Muscle of back (tissue), 13 donors: ENCODE measurements at places on chromosomes 11 and 22.

DNA sequence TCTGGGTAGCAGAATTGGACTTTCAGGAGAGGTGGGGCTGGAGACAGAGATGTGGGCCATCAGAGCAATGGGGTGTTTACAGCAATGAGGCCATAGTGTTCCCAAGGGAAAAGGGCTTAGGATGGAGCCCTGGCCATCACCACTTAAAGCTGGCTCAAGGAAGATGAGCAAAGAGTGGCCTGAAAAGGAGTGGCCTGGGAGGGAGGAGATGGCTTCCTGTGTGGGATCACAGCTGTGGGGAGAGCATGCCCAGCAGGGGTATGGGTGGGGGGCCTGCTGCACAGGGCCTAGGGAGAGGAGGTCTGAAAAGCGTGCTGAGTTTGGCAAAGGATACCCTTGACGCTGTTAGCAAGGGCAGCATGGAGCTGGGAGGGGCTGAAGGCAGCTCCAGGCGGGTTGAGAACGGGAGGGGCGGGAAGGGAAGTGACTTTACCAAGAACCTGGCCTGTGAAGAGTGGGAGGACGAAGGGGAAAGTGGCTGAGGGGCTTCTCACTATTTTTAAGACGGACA, 13.9 kb downstream of the LRRC32 start:
- no peak for DNase-seq

DNA sequence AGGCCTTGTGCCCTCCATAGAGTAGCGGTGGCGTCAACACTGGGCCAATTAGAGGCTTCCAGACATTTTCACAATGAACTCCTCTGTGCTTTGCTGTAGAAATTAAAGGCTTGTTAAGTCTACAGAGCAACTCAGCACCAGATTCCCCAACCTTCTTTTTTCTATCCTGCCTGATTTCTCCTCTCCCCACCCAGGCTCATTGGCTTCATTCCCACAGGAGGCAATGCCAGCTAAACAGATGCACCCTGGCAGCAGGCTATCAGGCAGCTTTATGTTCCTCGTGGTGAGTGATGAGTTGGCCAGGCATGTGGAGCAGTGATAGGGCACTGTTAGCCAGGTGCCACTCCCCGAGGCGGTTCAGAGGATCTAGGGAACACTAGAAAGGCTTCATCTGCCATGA, 4.8 kb downstream of the DIXDC1 start:
- DNase-seq: peak; percentile 63

DNA sequence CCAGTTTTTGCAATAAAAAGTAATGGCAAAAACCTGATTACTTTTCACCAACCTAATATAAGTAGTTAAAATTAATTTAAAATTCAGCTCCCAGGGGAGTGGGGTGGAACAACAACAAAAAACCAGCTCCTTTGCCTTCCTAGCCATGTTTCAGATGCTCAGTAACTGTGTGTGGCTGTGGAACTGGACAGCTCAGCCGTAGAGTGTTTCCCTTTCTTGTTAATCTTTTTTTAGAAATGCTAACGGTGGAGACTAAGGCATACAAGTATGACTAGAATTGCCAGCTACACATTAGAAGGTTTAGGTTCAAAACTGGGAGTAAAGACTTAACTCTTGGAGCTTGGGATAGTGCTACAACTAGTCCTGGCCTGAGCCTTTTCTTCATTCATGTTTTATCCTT, 45.0 kb downstream of the PPP6R3 start:
- no peak for DNase-seq

GRCh38 chr11:116334596-116334995, 438.2 kb downstream of the BUD13 start:
- DNase-seq: no peak

- DNase-seq: no peak
Observed at GRCh38 chr11:68436985-68437926, 23.3 kb upstream of the PPP6R3 start.

- no peak for DNase-seq
Observed at GRCh38 chr11:17395978-17396377, 7.5 kb upstream of the KCNJ11 start.

GRCh38 chr11:60459345-60459744, 3.7 kb downstream of the MS4A1 start:
- no peak for DNase-seq

DNA sequence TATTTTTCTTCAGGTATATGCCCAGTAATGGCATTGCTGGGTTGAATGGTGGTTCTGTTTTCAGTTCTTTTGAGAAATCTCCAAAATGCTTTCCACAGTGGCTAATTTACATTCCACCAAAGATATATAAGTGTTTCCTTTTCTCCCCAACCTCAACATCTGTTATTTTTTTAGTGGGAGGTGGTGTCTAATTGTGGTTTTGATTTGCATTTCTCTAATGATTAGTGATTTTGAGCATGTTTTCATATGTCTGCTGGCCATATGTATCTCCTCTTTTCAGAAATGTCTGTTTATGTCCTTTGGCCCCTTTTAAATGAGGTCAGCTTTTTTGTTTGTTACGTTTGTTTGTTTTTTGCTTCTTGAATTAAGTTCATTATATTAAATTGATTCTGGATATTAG, 760.2 kb downstream of the KCNA4 start:
- no peak for DNase-seq

DNA sequence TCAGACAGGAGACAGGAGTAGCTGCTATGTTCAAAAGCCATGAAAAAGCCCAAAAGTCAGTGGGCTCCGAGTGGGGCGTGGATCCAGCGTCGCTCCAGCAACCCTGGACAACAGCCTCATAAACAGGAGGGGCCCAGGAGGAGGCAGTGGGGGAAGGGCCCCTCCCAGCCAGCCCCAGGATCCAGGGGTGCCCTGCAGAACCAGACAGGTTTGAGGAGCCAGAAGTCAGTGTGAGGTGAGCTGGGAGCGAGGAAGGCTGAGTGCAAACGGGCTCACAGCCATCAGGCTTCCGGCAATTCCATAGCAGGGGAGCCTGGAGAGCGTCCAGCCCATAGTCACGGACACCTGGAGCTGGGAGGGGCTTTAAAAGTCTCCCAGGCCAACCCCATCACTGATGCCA, 217.7 kb downstream of the MN1 start:
- no peak for DNase-seq

DNA sequence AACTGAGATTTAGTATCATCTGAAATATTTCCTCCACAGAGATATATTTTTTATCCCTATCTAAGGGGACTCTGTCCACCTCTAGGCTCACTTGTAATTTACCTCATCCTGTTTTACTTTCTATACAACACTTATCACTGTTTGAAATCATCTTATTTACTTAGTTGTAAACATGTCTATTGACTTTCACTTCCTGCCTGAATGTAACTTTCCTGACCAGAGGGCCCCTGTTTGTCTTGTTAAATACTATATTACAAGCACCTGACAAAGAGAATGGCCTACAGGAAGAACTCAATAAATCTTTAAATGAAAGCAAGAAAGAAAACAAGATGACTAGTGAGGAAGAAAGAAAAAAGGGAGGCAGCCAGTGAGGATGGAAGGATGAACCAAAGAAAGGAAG, 1727.5 kb downstream of the LRRC4C start:
- DNase-seq: no peak

DNA sequence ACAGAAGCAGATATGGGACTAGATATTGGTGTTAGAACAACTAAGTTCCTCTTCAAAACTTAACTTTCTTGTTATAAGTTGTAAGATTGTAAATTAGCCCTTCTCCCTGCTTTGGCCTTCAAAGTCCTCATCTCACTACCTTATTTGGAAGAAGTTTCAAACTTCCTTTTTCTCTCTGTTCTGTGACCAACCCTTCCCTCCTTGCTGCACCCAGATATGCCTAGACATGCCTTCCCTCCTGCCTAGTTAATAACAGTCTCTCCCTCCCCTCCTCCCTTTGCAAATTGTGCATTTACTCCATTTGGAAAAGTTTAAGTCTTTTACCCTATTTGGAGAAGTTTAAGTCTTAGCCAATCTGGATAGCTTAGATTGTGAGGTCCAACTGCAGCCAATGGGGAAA, 4.9 kb downstream of the OR52K2 start:
- DNase-seq: no peak

- DNase-seq: no peak
Observed at GRCh38 chr22:18010266-18010665, 14.1 kb downstream of the MICAL3 start.

DNA sequence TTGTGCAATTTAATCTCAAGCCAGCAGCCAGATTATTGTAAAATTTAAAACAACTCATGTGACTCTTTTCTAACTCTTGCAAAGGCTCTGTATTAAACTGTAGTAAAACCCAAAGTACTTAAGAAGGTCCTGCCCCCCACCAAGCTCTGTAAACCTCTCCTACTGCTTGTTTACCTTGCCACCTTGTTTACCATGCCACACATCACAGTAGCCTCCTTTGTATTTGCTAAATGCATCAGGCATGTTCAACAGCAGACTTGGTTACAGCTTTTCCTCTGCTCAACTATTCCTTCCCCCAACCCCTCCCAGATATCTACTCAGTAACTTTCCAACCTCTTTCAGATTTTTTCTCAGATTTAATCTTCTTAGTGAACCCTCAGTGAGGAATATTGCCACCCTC, 861.6 kb downstream of the METTL15 start:
- no peak for DNase-seq

GRCh38 chr11:35082321-35083180, 56.4 kb upstream of the CD44 start:
- peak; percentile 88 for DNase-seq

DNA sequence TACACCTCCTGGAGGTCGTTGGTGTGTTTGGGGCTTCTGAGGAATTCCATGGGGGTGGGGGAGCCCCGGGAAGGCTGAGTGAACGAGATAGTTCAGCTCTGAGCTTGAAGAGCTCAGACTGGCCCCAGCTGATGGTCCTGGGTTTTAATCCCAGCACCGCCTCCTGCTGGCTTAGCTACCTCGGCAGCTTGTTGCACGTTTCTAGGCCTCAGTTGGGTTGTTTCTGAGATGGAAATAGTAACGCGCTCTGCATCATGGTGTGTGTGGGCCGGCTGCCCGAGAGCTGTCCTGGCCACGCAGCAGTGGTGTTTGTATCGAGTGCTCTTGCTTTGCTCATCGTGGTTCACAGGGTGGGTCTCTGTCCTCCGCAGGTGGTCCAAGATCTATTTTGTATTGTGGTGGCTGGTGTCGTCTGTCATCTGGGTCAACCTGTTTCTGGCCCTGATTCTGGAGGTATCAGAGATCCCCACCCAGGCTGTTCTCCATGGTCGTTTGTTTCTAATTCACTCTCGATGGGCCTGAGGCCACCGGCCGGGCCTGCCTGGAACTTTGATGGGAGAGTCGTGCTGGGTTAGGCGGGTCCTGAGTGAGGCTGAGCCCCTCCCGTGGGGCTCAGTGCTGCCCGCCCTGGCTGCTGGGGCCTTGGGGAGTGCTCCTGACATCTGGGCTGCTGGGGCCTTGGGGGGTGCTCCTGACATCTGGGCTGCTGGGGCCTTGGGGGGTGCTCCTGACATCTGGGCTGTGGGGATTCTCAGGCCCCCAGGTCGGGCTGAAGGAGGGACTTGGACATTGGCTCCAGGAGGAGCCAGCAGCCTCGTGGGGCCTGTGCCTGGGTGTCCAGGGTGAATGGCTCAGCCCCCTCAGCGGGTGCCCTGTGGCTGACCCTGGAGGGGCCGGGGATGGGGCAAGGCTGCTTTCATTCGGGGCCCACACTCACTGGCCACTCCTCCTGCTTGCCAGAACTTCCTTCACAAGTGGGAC, 37.7 kb downstream of the TPCN2 start:
- DNase-seq: peak; percentile 20

- DNase-seq: no peak
Observed at GRCh38 chr11:120169981-120170698, 32.2 kb upstream of the TRIM29 start.

- DNase-seq: no peak
Observed at GRCh38 chr11:31977343-31977742, 113.5 kb upstream of the RCN1 start.

DNA sequence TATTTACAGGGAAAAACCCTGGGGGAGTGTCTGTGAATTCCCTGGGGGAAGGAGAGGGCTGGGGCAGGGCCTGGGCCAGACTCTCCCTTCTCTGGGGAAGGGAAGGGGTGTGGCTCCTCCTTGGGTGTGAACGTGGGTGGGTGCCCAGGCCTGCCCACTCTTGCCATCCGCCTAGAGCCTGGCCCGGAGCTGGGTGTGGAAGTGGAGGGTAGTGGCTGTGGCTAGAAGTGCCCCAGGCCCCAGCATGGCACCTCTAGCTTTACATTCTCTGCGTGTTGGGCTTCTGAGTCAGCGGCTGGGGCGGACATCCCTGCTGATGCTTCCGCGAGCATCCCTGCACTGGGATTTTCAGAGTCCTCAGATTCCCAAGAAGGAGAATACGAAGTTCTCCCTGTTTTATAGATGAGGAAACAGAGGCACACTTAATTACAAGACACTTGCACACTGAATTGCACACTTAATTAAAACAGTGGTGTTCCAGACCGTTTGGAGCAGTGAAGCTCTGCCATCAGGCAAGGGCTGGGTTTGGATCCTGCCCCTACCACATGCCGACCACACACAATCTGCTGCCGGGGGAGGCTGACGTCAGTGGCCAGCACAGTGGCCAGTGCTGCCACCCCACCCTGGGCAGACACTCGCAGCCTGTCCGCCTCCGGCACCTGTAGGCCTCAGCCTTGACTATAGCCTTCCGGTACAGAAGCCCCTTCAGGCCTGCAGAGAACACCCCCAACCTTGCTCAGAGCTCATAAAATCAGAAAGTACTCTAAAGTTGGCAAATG, 7.6 kb downstream of the BAD start:
- DNase-seq: no peak

DNA sequence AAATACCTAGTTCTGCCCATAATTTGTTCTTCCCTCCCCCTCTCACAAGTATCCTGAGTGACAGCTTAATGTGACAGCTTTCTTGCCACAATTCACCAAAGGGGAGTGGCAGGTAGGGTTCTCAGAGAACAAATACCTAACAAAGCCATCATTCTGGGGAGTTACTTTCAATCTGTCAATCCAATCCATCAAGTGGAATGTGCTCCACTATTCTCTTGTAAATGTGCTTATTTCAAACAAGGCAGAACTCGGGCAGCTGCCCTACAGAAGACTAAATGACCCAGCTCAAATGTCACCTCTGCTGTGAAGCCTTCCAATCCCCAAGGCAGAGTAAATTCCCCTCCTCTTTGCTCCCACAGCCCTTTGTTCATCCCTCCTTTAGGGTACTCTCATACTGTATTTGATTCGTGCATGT, 27.8 kb downstream of the LGR4 start:
- DNase-seq: no peak

DNA sequence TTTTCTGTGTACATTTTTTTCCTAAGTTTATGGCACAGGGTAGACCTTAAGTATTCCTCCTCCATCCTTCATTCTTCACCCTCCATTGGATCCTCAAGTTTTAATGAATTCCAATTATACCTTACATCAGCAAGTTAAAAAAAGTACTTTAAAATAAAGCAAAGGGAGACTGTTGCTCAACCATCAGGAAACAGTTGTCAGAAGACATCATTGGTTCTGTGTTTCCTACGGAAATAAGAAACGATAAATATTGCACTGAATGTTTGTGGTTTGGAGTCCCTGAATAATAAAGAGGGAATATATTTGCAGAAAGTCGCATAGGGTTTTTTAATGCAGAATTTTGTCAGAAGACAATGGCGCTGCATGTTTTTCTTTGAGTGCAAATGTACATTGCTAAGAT, 28.1 kb upstream of the LDHA start:
- no peak for DNase-seq

DNA sequence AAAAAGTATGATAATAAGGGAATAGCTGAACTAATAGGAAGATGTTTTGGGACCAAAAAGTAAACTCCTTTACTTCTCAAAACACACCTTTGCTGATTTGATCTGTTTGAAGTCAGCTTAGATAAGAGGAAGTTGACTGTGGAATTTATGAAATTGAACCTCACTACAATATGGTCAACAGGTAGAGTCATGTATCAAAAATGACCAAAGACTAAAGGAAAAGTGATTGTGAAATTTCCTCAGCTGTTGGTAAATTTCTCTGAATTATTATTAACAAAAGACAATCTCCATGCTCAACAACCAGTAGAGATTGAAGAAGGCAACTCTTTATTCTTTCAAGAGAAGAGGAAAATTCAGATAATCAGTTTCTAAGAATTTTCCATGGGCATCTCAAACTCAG, 826.5 kb downstream of the KCNA4 start:
- DNase-seq: no peak
